Muscle of arm (tissue), 14 donors: ENCODE measurements at places on chromosomes 7 and 10.
A peak's percentile ranks its signal among the peaks of the same experiment; 100 is the strongest.

DNA sequence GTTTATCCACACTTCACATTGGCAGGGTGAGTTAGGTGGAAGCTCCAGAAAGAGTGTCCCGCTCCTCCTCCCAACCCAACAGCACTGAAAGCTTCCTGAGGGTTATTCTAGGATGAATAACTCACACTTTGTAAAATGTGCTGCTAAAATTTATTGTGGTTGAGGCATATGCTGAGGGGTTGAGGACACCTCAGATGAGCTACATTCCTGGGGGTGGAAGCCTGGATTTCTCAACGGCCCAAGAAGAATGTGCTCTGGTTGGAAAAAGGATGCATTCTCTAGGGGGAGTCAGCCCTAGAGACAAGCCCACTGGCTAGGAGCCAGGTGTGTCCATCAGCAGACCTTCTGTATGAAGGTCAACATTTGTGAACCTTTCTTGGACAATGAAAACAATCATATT lies 91.5 kb upstream of the PDE1C start:
- no peak for DNase-seq

GRCh38 chr7:44052771-44053365 lies 8.4 kb downstream of the DBNL start:
- DNase-seq = no peak

- no peak for DNase-seq
Observed at GRCh38 chr7:115965236-115965635, 65.3 kb downstream of the TFEC start.

GRCh38 chr10:63355682-63356081 lies 110.1 kb downstream of the JMJD1C start:
- DNase-seq = no peak

GRCh38 chr10:126519185-126519584 lies 130.9 kb upstream of the ADAM12 start:
- DNase-seq = no peak

DNA sequence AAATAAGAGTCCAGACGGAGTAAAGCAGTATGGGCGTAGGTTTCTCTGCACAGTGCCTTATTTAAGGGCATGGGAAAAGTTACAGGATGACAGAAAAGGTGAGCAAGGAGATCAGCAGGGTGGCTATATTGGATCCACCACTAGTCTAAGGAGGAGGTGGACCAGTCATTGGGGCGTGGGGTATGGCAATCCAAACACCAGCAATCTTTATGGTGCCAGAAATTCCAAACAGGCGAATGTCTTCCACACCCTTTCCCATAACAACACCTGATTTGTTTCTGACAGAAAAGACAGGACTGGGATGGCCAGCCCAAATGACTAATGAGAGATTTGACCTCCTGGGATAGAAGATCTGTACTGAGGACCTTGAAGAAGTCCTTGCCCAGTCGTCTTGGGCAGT lies 181.8 kb upstream of the MBL2 start:
- no peak for DNase-seq

DNA sequence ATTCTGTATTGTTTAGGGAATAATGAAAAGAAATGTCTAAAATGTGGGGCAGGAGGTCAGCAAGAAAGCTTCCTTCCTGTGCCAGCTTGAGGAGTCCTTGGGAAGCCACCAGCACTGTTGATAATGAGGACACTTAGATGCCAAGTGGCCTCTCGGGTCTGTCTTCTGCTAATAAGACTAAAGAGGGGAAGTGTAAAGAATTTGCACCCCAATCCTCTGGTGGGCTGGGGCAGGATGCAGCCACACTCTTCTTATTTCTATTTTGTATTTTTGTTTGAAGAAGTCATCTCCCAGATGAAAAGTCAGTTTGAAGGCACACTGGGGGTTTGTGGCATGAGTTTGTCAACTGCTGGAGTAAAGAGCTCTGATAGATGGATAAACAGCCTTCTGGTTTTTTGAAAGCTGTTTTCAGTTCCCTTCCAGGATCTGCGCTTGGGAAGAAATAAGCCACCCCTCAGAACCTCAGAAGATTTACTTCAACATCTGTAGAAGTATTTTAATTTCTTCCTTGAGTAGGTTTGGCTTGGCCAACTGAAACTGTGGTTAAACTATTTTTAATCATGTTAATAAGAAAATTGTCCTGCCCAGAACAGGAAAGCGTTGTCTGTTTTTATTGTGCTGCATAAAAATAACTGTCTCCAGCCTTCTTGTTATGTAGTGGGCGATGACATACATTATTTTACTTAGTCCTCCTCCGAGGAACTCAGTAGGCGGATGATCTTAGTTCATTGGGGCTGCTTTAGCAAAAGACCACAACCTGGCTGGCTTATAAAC lies 128.8 kb upstream of the GPR26 start:
- DNase-seq = no peak

- no peak for DNase-seq
Observed at GRCh38 chr10:79004311-79004710, 64.5 kb upstream of the ZMIZ1 start.

DNA sequence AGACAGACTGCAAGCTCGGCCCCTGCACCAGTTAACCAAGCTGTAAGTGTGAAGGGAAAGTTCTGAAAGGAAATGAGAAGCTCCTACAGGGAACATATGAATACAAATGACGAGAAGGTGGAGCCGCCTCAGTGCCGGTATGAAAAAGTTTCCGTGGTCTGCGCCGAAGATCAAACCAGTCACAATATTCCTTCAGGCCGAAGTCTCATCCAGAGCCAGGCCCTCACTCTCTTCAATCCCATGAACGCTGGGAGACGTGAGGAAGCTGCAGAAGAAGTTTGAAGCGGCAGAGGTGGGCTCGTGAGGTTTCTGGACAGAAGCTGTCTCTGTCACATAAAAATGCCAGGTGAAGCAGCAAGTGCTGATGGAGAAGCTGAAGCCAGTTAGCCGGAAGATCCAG lies 71.9 kb downstream of the CFAP46 start:
- no peak for DNase-seq

DNA sequence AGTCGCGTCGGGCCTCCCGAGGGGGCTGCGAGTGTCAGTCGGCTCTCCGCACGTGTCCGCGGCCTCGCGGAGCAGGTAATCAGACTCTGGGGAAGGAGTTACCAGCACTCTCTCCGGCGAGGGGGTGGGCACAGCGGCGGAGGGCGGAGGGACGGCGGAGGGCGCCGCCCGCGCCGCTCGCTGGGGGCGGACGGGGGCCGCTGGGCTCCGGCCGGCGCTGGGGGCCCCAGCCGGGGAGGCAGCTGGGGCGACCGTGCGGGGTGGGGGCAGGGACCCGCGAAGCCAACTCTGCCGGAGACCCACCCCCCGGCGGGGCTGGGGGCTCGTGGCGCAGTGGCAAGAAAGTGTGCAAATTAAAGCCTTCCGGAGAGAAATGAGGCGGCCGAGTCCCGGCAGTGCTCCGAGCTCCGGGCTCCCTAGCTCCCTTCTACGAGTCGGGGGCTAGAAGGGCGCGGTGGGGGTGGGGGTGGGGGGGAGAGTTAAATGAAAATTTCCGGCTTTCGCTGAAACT lies at the start of gene CDK6:
Gene CDK6 (minus strand): TSS at position 85 of the 511 bp plus-strand sequence. CDS start 3,250 bp downstream, outside the sequence.
- peak; percentile 64 for DNase-seq

DNA sequence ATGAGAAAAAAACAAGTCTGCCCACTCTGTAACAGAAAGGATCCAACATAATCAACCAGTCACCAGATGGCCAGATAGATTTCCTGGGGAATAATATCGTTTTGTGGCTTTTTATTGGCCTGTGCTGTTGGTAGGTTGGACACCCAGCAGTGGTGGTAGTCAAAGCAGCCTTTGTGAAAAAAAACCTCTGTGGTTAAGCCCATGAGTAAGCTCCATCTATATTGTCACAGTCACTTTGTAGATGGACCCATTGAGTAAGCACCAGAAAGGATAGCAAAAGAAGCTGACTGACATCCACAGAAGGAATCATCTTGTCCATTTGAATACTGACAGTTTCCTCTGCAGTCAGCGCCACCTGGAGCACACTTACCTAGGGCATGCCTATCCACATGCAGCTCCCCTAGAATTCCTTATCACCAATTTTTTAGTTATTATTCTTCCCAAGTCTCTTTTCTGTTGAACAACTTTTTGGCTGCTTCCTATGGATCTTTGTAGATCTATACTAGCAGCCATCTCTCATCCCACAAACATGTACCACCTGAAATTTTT lies 96.9 kb downstream of the IQUB start:
- no peak for DNase-seq

DNA sequence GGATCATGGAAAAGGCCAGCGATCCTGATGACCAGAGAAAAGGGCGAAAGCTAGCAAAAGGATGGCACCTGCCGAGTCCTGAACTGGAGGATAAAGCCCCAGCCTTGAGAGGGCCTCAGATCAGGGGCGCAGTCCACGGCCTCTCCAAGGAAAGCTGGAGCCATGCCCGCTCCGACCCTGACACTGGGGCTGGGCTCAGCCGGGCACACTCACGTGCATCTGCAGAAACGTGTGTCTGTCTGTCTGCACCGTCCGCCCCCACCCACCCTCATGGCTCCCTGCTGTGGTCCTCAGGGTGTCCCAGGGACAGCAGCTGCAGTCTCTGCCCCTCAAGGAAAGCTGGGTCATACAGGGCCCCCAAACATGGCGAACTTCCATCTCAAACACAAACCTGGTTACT lies 200.5 kb downstream of the TCERG1L start:
- no peak for DNase-seq
